ENCODE measurements at places on chromosomes 2 and 18.

DNA sequence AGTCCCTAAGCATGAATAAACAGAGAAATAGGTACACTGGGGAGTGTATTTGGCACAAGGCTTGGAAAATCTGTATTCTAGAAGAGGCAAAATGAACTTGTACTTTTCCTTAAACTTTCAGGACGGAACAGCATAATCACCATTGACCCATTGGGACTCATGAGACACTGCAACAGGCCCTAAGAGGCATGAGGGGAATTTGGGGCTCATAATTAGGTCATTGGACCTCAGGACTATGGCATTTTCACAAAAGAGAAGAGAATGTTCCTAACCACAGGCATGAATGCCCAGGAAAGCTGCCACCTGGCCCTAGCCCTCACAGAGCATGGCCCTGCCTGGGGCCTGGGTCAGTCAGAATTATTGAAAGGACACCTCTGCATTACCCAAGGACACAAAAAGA lies 67.9 kb upstream of the PIK3C3 start:
- no peak for DNase-seq

DNA sequence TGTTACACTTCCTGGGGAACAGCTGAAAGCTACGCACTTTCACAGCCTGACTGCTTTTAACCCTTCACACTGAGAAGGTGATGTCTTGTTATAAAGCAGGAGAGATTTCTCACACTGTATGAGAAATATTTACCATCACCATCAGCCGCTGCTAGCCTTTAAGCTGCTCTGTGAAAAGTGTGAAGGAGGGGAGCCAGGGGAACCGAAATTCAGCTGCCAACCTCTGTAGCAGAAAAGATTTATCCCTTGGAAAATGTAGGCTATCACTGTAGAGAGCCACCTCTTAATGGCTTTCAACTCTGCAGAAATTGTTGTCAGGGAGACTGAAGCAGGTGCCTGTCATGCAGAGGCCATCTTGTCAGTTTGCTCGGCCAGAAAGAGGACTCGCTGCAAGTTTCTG lies 145.3 kb downstream of the SP3 start:
- no peak for DNase-seq

DNA sequence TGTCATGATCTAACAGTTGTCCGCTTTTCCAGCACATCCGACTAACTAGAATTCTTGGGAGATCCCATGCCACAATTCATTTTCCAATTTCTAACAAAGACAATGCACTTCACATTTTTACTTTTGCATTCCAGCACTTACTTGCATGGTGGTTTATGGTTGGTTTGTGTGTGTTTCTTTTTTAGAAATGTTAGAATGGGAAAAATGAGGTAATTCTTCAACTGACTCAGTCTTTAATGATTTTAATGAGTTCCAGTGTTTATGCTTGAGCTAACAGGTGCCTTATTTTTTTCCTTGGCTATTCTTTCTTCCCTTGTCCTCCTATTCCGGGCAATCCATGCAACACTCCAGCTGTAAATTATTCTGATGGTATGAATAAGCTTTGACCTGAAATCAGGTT lies 46.4 kb downstream of the SLC8A1 start:
- no peak for DNase-seq

DNA sequence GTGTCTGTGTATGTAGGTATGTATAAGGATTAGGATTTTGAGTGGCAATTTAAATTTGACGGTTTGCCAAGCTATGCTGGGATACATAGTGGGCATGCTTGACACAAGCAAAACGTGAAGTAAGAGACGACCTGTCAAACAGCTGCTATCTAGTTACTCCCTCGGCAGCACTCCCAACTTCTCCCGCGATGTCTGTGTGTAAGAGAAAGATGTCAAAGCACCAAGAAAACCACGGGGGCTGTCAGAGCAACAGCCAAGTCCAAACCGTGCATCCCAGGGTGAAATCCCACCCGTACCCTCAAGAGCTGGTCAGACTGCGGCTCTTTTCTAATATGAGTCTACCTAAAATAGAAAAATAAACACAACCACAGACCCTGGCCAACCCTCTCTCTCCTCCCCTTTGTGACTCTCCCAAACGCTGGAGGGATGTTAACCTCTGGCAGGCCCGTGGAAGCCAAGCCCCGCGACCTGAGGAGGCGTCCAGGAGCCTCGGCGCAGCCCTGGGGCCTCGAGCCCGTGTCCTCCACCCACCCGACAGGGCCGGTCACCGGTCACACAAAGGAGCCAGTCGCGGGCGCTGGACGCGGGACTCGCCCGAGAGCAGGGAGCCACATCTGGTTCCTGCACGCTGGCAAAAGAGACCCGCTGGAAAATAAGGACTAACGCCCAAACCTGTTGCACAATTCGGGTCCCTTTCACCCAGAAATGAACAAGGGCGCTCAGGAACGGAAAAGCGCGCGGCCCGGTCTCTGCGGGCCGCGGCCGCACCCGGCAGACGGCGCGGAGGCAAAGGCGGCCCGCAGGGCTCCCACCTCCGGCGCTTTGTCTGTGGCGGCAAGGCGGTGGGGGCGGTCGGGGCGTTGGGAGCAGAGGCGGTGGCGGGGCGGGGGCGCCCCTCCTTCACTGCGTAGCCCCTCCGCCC lies 925 bp downstream of the SESTD1 start:
- peak; percentile 60 for DNase-seq

- DNase-seq: no peak
Measured at GRCh38 chr2:88230911-88231310, 60.8 kb downstream of the THNSL2 start.

- no peak for DNase-seq
Measured at GRCh38 chr2:171210864-171211431, 50.3 kb upstream of the TLK1 start.

- DNase-seq: peak; percentile 87
Measured at GRCh38 chr2:237714690-237715458, 83.7 kb upstream of the RBM44 start.

GRCh38 chr2:53941749-53942148 lies 29.0 kb downstream of the PSME4 start:
- no peak for DNase-seq

GRCh38 chr2:8310557-8311455 lies 371.1 kb upstream of the ID2 start:
- no peak for DNase-seq

- peak; percentile 77 for DNase-seq
Measured at GRCh38 chr2:222448748-222449181, 24.4 kb downstream of the SGPP2 start.

DNA sequence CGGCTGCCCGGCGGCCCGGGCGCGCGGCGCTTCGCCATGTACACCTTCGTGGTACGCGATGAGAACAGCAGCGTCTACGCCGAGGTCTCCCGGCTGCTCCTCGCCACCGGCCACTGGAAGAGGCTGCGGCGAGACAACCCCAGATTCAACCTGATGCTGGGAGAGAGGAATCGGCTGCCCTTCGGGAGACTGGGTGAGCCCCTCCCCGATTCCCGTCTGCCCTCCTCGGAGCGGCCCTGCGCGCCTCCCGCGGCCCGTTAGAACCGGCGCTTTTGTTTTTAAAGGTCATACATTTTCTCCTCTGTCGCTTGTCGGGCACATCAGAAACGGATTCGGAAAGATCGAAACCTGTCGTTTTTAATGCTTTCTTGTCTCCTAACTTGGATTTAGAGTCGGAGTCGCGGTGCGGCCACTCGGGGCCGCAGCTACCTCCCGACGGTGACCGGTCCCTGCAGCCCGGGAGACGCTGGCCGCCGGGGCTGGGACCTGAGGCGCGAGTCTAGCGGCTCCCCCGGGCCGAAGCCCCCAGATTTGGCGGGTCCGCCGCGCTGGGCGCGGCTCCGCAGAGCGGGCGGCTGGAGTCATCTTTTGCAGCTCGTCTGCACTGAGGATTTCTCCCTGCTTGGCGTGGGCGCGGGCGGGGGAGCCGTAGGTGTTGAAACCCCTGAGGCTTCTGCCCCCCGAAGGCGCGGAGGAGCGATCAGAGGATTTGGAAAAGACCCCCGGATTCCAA lies 519 bp downstream of the TTL start:
- DNase-seq: peak; percentile 16

- DNase-seq: peak; percentile 34
Measured at GRCh38 chr2:240595381-240596079, 9.0 kb downstream of the CAPN10 start.

- no peak for DNase-seq
Measured at GRCh38 chr2:2237563-2237962, 93.5 kb downstream of the MYT1L start.

- no peak for DNase-seq
Measured at GRCh38 chr2:158818511-158818910, 23.4 kb downstream of the DAPL1 start.

GRCh38 chr2:69952336-69953115 lies 8.9 kb downstream of the ASPRV1 start:
- DNase-seq: no peak

GRCh38 chr18:77030201-77030600 lies 102.4 kb downstream of the MBP start:
- DNase-seq: no peak

GRCh38 chr2:42128721-42129486 lies 40.2 kb upstream of the EML4 start:
- DNase-seq: peak; percentile 68

DNA sequence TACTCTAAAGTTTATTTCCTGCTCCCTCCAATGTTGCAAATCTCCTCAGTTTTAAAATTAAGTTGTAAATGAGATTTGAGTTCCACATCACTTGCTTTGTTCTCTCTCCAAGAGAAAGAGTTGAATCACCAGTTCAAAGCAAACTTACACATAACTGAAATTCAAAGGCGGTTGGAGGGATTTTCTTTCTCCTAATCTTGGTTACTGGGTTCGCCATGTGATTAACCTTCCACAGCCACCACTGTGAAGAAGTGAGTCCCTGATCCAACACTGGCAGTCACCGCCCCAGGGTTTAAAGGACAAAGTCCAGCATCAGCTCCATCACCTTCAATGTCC lies 247.1 kb downstream of the MYCN start:
- DNase-seq: no peak

- DNase-seq: no peak
Measured at GRCh38 chr2:128491692-128492244, 173.1 kb upstream of the HS6ST1 start.

DNA sequence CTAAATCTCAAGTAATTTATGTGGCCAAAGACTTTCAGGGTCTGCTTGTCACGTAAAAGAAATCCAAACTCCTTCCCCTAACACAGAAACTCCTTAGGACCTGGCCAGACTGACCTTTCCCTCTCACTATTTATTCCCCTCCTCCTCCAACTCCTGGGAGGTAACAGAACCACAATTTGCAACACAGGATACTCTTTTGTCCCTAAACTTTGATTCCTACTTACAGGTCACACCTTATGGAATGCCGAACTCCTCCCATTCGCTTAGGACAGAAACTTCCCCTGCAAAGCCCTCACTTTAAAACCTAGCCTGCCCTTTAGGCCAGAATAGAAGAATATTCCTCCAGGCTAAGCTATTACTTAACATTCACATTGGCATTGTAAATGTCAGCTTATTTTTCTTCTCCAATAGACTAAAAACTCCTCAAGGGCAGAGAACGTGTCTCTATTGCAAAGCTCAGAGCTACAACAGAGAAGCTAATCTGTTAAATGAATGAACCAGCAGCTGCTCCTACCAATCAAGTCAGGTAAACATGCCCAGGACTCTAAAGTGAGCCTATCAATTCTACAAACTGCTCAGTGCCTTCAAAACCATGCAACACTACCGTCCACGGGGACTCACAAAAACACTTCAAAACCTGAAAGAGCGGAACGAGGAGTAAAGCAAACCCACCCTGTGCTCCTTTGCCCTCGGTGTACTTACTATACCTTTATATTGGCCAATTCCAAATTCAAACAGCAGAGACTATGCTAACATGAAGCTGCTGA lies 6.1 kb downstream of the INO80D start:
- DNase-seq: no peak

DNA sequence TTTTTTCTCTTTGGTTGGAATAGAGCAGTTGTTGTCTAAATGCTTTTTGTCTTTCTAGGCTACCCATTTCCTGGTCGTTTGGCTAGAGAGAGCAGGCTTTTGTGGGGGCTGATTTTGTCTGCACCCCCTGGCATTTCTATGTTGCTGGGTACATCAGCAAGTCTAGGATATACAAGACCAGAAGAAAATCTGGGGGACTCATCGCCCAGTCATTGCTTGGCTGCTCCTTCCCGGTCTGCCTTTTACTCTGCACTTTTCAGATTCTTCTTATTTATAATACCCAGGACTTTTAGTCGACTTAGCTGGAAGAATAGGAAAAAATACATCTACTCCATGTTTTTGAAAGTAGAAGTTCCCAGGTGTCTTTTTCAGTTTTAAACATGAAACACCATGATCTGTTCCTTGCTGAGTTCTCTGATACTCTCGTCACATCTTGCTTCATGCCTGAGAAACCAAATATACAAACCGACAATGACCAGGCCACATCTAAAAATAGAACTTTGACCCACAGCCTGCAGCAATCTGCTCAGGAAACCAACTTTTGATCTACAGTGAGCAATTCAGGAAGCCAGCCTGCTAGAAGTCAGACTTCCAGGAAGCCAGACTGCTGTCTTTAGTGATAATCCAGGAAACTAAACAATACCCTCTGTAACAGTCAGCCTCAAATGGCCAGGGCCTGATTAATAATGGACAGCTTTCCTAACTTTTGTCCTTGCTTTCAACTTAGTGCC lies 163.8 kb upstream of the MEX3C start:
- DNase-seq: no peak

- no peak for DNase-seq
Measured at GRCh38 chr18:6571239-6571602, 156.5 kb upstream of the L3MBTL4 start.

DNA sequence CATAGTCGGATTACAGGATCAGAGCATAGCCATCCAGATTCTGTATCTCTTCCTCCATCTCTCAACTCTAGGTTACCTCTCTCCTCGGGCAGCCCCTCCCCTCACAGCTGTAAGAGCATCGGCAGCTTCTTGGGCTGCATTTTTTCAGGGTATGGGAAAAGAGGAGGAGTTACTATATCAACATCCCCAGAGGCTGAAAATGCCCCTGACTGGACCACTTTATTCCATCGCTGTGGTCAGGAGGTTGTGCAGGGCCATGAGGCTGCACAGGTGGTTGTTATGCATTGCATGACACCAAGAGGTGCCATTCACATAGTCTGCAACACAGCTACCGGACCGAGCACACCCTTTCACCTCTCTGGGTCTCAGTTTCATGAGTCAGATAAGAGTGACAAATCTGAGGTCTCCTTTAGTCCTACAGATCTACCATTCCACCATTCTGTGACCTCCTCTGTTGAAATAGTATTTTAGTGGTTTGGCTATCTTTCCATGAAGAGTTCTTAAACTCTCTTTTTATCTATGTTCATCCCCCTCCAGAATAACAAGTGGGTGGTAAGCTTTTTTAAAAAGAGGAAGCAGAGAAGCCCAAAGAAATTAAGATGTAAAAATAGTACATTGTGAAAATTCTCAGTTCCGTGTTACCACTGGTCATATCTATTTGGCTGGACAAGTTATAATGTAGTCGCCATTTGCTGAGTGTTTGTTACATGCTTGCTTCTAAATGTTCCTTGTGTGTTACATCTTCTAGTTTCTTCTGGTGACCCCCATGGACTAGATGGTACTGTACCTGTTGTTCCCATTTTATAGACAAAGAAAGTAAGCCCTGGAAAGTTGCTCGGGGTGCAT lies 56.6 kb upstream of the SLC1A4 start:
- no peak for DNase-seq

GRCh38 chr2:112794841-112795240 lies 10.5 kb upstream of the IL1A start:
- no peak for DNase-seq

GRCh38 chr2:188473306-188473705 lies 181.6 kb downstream of the GULP1 start:
- DNase-seq: no peak
